ENCODE measurements at places on chromosomes 2 and 18. TPM values are rescaled to one million over a fixed set of nuclear protein-coding genes. Genes with fewer than 3 reads are reported as not detected.

- DNase-seq, result no peak
These were observed 262.8 kb upstream of the AGAP1 start for GRCh38 chr2:235230821-235231601.

GRCh38 chr2:216692636-216693413 is 2.5 kb downstream of the IGFBP5 start:
- peak; percentile 84 for DNase-seq

DNA sequence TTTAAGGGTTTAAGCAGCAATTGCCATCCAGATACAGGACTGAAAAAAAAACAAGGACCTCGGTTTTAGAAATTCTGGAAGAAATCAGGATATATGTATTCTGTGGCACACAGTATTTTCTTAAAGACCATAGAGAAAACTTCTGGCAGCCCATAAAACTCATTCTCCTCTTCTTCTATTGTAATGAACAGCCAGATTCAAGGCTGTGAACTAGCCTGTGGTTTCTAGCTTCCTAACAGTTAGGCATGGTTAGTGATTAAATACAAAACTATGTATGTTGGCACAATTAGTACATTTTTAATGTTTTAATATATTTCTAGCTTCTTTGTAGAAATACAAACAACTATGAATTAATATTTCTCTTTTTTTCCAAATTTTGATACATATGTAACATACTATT is 555.7 kb downstream of the DSC3 start:
- DNase-seq, result no peak

DNA sequence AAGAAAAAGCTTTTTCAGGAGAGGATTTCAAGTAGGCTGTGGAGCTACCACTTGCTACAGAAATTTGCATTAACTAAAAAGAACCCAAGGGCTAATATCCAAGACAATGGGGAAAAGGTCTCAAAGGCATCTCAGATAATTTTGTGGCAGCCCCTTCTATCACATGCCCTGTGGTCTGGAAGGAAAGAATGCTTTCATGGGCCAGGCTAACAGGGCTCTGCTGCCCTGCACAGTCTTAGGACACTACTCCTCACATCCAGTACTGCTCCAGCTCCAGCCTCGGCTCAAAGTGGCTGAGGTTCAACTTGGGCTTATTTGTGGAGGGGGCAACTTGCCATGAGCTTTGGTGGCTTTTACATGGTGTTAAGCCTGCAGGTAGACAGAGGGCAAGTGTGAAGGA is 1150.3 kb downstream of the CNTNAP5 start:
- no peak for DNase-seq

- DNase-seq, result no peak
These were observed 9.9 kb downstream of the BMP10 start for GRCh38 chr2:68861330-68861729.

GRCh38 chr2:25151718-25152117 is 16.7 kb downstream of the POMC start:
- DNase-seq, result no peak

DNA sequence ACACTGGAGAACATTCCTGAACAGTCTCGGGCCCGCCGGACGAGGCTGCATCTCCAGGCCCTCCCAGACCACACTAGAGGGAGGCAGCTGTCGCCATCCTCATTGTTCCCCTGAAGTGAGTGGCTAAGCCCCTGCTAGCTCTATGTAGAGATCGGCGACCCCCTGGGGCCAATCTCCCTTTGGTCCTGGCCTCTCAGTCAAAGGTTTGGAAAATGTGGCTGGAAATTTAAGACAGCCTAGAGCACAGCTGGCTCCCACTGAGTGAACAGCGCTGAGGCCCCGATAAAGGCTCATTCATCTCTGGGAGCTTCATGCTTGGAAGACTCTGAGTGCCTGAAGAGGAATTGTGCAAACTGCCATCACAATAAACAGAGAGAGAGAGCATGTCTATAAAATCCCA is 360.3 kb downstream of the CLIP4 start:
- no peak for DNase-seq

DNA sequence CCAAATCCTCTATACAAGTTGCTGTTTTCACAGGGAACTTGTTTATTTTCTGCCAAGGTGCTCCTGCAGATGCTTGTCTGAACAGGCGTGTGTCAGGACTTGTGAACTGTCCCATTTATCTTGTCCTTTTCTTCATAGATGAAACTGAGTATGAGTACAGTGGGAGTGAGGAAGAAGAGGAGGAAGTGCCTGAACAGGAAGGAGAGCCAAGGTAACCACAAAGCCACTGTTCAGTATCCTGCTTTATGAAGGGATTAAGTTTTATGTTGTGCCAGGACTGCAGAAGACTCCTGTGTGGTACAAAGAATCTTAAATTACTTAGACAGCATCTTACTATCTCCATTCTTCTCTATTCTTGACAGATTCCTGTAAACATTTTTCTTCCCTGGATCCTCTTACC is 145.0 kb downstream of the MAP4K4 start:
- DNase-seq, result no peak

The COL3A1 gene
- 223 TPM for total RNA-seq
